ENCODE measurements at places on chromosomes 4 and X.
A peak's percentile ranks its signal among the peaks of the same experiment; 100 is the strongest.

- DNase-seq: peak; percentile 61
Observed at GRCh38 chr4:76212851-76213414, 691 bp downstream of the SCARB2 start.

DNA sequence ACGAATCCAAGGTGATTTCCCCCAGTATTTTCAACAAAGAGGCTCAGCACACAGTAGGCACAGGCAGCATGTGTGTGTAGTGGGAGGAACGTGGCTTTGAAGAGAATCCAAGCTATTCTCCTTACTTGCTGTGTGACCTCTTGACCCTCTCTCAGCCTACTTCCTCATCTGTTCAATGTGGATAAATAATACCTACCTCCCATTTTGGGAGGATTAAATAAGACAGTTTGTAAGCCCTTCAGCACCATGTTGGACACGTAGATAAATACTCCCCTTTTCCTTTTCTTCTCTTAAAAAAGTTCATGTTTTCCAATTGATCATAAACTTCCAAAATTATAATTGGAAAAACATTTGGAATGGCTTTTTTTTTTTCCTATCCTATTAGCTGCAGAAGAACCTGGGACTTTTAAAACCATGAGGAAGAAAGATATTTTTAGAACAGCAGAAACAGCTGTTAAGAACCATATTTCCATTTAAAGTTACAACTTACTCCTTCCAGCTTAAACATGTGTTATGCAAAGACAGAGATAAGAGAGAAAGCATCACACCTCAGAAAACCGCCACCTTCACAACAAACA is 56.1 kb upstream of the TMEM131L start:
- DNase-seq: no peak

- peak; percentile 94 for DNase-seq
Observed at GRCh38 chrX:41923211-41923977, at the start of gene CASK. Gene CASK, minus strand, starts transcription at chrX:41923554. Its CDS starts 566 bp downstream, at chrX:41922988.

DNA sequence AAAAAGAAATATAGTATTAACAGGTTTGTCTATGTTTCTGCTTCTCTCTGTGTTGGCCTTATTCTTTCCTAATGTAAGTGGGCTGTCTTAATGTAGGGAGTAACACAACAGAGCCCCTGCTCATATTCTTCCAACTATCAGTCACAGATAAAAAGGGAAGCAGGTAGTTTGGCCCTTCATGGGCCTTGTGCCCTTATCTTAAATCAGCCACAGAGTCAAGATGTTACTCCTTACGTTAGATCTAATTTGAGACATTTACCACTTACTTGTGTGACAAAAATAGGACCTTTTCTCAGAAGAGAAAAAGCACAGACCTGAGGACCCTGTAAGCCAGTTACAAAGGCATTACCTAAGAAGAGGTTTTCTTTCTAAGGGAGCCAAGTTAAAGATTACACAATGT is 589.0 kb downstream of the GRXCR1 start:
- DNase-seq: no peak

DNA sequence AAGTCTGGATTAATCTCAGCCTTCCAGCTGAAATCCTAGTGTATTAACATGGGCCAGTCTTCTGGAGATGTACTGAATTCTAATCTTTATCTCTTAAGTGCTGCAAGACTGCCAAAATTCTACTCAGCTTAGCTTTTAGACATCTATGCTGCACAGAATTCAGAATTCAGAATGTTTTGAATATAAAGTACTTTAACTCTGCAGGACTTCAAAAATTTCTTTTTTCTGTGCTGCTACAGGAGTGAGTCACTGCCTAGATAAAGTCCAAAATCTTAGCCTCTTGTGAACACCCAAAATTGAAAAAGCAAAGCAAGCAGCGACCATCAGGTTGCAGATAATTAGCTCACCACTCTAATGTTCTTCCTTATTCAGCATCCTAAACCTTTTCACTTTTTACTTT is 1092.6 kb upstream of the PCDH10 start:
- no peak for DNase-seq

GRCh38 chr4:107129611-107130010 is 93.5 kb upstream of the DKK2 start:
- DNase-seq: no peak

DNA sequence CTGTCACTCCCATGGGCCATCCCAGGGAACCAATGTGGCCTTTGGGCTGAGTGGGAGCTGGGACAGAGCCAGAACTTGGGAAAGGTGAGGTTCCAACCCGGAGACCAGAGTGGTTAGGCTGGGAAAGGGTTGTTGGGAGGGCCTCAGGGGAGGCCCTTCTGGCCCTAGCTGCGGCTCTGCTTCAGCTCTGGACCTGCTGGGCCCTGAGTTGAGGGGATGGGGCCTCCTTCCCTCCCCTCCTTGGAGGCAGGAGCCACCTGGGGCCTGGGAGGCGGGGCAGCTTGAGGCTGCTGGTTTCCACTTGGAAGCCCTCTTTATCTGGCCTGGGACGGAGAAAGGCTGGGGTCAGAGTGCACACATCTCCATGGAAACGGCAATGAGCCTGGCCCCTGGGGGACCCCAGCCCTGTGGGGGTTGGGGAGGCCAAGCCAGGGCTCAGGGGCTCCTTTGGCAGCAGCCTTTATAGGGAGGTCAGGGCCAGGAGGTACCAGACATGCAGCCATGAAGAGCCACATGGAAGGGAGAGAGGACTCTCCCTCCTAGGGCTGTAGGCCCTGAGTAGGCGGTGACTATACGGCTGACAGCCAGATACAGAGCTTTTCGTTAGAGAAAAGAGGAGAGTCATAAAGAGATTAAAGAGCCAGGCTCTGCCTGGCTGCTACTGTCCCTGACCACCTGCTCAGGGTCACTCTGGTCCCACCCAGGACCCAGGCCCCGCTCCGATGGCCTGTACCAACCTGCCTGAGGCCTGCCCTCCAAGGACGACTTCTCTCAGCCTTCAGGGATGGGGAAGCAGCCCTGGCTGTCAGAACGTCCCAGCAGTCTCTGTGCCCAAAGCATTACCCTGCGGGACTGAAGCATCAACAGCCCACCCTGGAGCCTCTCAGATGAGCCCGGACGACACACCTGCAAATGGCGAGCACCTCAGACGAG is 6.9 kb upstream of the NSD2 start:
- DNase-seq: no peak

- DNase-seq: peak; percentile 8
Observed at GRCh38 chr4:185734214-185734613, 77.8 kb downstream of the SORBS2 start.

DNA sequence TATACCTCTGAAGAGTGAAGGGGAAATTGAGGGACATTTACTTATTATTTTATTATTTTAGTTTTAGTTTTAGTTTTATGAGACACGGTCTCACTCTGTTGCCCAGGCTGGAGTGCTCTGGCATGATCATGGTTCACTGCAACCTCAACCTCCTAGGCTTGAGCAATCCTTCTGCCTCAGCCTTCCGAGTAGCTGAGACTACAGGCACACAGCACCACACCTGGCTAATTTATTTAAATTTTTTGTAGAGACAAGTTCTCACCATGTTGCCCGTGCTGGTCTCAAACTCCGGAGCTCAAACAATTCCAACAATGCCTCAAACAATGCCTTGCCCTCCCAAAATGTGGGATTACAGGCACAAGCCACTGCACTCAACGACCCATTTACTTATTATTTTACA is 68.4 kb upstream of the BMP2K start:
- no peak for DNase-seq

GRCh38 chr4:128757712-128758111 is 51.8 kb upstream of the JADE1 start:
- no peak for DNase-seq

- DNase-seq: no peak
Observed at GRCh38 chrX:146224442-146224841, 406.8 kb downstream of the SLITRK2 start.

DNA sequence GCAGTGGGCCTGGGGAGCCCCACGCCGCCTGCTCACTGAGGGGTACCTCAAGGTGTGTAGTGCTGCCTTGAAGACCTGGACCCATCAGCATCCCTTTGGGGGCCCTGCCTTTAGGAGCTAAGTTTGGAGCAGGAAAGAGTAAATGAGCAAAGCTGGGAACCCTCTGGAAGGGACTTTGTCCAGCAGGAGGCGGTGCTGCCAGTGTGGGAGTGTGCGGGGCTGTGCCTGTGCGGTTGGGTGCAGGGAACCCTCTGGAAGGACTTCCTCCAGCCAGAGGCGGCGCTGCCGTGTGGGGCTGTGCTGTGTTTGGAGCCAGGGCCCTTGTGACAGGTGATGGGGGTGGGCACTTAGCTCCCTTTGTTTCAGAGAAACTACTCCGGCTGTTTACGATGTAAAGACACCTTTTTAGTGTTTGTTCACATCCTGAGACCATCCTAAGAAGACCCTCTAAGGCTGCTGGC is 25.8 kb downstream of the RGS12 start:
- no peak for DNase-seq

DNA sequence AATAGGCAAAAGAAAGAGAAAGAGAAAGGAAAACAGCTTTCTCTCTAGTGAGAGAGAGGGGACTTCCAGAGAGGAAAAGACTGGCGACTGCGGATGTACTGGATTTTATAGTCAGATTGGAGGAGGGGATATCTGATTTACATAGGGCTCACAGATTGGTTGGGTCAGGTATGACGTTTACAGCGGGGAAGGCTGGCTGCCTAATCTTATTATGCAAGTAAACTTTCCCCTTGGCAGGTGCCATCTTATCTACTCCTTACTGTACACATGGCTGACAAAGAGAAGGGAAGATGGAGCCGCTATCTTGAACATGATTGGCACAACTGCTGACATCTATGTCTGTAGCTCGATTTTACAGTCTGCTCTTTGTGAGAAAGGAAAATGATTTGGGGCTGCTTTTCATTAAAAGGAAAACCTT is 25.4 kb downstream of the RBPJ start:
- DNase-seq: peak; percentile 51

GRCh38 chrX:129779747-129780146 is at the start of gene SASH3:
Gene SASH3, plus strand, starts transcription at chrX:129779949. Its CDS starts 149 bp downstream, at chrX:129780098.
- DNase-seq: peak; percentile 79

DNA sequence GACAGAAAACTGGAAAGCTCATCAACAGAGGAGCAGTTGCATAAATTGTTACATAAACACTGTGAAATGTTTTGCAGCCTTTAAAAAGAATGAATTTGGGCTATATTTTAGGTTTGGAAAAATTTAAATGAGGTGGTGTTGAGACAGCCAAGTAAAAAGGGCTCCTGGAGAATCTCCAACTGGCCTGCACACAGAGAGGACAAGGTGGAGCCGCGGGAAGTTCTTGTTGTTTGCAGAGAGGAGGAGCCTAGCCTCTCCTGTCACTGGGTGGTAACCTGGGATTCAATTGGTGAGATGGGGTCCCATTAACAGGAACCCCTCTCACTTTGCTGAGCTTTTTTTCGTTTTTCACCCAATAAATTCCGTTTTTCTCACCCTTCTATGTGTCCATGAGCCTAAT is 13.4 kb downstream of the GIMD1 start:
- no peak for DNase-seq

DNA sequence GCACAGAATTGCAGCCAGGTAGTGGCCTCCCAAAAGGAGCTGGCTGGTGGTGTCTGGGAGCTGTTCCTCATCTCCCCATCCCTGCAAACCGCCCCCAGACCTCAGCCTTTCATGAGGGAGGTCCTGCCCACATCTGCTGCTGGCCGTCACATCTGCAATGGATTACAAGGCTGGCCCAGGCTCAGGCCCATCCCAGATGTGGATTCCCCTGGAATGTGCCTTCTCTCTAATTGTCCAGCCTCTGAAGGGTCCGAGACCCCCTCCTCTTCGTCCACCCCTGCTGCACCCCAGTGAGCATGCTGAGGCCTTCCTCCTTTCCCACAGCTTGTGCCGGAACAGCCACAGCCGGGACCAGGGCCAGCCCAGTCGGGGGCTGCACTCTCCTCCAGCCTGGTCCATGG is 115.0 kb upstream of the NALF2 start:
- DNase-seq: no peak

- DNase-seq: no peak
Observed at GRCh38 chrX:4925911-4926310, 1212.5 kb upstream of the PRKX start.

- DNase-seq: no peak
Observed at GRCh38 chrX:148698221-148698620, 197.8 kb downstream of the AFF2 start.

- no peak for DNase-seq
Observed at GRCh38 chr4:104489731-104490095, 5.0 kb downstream of the CXXC4 start.

- DNase-seq: no peak
Observed at GRCh38 chr4:152810715-152811287, 31.0 kb downstream of the ARFIP1 start.

- DNase-seq: no peak
Observed at GRCh38 chr4:2824329-2824835, 19.3 kb upstream of the ADD1 start.

- DNase-seq: no peak
Observed at GRCh38 chr4:143346206-143346605, 9.5 kb downstream of the GAB1 start.

- no peak for DNase-seq
Observed at GRCh38 chr4:20592663-20593062, 107.6 kb upstream of the PACRGL start.

GRCh38 chr4:6781113-6781512 is 1.4 kb upstream of the KIAA0232 start:
- DNase-seq: no peak

DNA sequence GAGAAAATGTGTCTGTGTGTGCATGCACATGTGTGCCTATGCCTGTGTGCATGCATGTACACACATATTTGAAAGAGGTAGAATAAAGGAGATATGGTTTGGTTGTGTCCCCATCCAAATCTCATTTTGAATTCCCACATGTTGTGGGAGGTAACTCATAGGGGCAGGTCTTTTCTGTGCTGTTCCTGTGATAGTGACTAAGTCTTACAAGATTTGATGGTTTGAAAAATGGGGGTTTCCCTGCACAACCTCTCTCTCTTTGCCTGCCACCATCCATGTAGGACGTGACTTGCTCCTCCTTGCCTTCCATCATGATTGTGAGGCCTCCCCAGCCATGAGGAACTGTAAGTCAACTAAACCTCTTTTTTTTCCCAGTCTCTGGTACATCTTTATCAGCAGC is 87.2 kb downstream of the PRDM5 start:
- DNase-seq: no peak

GRCh38 chr4:77201857-77202256 is 44.9 kb downstream of the CCNG2 start:
- DNase-seq: no peak

GRCh38 chrX:22203186-22203585 is 69.5 kb upstream of the CBLL2 start:
- DNase-seq: no peak

- DNase-seq: no peak
Observed at GRCh38 chr4:76644831-76645485, 209.9 kb downstream of the SHROOM3 start.

DNA sequence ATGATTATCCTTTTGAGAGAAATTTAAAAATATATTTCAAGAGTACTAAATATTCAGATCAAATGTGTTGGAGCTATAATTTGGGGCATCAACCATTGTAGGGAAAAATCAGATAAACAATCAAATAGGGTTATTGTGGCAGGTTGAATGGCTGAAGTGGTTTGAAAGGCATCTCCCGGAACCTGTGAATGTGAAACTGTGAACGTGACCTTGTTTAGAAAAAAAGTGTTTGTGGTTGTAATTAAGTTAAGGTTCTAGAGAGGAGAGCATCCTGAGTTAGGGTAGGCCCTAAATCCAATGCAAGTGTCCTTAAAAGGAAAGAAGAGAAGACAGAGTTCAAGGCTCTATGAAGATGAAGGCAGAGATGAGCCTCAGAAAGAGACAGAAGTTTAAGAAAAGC is 37.4 kb downstream of the ADGRA3 start:
- no peak for DNase-seq
